Epithelial cell of umbilical artery (primary cell): ENCODE measurements at places on chromosomes 7 and 10. TPM values are rescaled to one million over a fixed set of nuclear protein-coding genes. Genes with fewer than 3 reads are reported as not detected.

LRRN3 gene
- 0.15 TPM in 1 of 2 replicates, not detected in the other for total RNA-seq

AKR1C3 gene
- total RNA-seq: 27.1 and 47.7 TPM in 2 replicates

OIT3 gene
- not detected in 2 replicates for total RNA-seq

TMEM176A gene
- not detected in 2 replicates for total RNA-seq

PRRT4 gene
- 0.32 TPM in 1 of 2 replicates, not detected in the other for total RNA-seq
